ENCODE measurements at places on chromosomes 6 and 20. TPM values are rescaled to one million over a fixed set of nuclear protein-coding genes. Genes with fewer than 3 reads are reported as not detected.

Gene ZSCAN31
- 16.9 TPM for total RNA-seq

Gene C6orf141
- 28.1 TPM for total RNA-seq

Gene ARMC12
- not detected for total RNA-seq

Gene RHAG
- total RNA-seq = not detected

Gene MTFR2
- total RNA-seq = 6.4 TPM

Gene AVP
- not detected for total RNA-seq

Gene FNDC1
- not detected for total RNA-seq

Gene MCCD1
- total RNA-seq = not detected

Gene LGSN
- not detected for total RNA-seq

Gene CNBD2
- 8.4 TPM for total RNA-seq

Gene STMND1
- not detected for total RNA-seq

Gene CNKSR3
- 13.3 TPM for total RNA-seq

Gene DNAJC5
- total RNA-seq = 79.4 TPM

Gene CCDC170
- total RNA-seq = 0.10 TPM

Gene DLK2
- 0.92 TPM for total RNA-seq

Gene LBP
- total RNA-seq = not detected

Gene SLC52A3
- not detected for total RNA-seq

Gene THBS2
- 2.6 TPM for total RNA-seq

Gene PDYN
- not detected for total RNA-seq

Gene FOXQ1
- not detected for total RNA-seq

Gene GJA1
- total RNA-seq = 232 TPM

Gene IRF4
- total RNA-seq = not detected

Gene SEMG1
- total RNA-seq = not detected

Gene ZNF512B
- 15.9 TPM for total RNA-seq

Gene ESF1
- total RNA-seq = 7.7 TPM

Gene PDE10A
- 10.0 TPM for total RNA-seq

Gene SYCP2
- total RNA-seq = 0.23 TPM

Gene FNDC11
- total RNA-seq = 0.44 TPM

Gene EDN3
- not detected for total RNA-seq

Measured in glomerular endothelial cell (primary cell).